ENCODE measurements at places on chromosomes 13 and 19.

- no peak for DNase-seq
These were observed 75.9 kb upstream of the SCEL start for GRCh38 chr13:77459592-77459991.

GRCh38 chr19:51128227-51128626 lies 3.5 kb downstream of the SIGLEC9 start:
- no peak for DNase-seq

DNA sequence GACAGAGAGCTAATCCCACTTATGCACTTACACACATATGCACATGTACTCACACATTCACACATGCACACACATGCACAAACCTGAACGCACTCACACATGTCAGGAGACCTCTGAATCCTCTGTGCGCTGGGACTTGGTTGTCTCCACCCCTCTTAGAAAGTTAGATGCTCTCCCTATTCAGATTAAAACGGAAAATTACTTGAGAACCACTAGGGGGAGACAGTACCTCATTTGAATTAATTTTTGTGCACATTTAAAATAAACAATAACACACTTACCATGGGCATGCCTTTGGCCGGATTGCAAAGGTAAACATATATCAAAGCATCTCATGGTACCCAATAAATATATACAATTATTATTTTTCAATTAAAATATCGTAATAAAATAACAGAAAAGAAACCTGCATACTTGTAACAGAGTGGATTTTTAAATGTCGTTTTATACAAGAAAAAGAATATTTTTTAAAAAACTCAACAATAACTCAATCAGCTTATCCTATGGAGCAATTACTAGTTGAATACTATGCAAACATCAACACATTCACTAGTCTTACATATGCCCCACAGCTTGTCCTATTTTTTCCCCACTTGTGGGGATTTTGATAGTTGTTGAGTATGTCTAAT lies 9.5 kb upstream of the LILRB4 start:
- no peak for DNase-seq

GRCh38 chr19:13163609-13164342 lies 13.6 kb downstream of the IER2 start:
- DNase-seq, result peak; percentile 29

GRCh38 chr13:47158593-47158992 lies 261.7 kb upstream of the HTR2A start:
- DNase-seq, result no peak

DNA sequence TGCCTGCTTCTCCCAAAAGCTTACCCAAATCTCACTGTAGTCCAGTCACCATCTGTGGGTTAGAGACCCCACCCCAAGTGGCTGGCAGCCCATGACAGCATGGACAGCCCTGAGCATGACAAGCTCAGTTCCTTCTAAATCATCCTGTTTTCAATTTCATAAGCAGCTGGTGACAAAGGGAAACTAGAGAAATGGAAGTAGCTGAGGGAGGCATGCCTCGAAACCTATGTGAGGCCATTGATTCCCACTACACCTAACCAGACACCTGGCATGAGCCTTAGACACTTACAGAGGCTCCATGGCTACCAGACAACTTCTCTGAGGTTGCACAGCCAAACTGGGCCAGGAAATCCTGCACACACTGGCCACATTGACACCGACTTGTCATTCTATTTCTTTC lies 56.2 kb downstream of the ABCC4 start:
- DNase-seq, result no peak

GRCh38 chr19:23222998-23223652 lies 27.1 kb downstream of the ZNF724 start:
- DNase-seq, result no peak

DNA sequence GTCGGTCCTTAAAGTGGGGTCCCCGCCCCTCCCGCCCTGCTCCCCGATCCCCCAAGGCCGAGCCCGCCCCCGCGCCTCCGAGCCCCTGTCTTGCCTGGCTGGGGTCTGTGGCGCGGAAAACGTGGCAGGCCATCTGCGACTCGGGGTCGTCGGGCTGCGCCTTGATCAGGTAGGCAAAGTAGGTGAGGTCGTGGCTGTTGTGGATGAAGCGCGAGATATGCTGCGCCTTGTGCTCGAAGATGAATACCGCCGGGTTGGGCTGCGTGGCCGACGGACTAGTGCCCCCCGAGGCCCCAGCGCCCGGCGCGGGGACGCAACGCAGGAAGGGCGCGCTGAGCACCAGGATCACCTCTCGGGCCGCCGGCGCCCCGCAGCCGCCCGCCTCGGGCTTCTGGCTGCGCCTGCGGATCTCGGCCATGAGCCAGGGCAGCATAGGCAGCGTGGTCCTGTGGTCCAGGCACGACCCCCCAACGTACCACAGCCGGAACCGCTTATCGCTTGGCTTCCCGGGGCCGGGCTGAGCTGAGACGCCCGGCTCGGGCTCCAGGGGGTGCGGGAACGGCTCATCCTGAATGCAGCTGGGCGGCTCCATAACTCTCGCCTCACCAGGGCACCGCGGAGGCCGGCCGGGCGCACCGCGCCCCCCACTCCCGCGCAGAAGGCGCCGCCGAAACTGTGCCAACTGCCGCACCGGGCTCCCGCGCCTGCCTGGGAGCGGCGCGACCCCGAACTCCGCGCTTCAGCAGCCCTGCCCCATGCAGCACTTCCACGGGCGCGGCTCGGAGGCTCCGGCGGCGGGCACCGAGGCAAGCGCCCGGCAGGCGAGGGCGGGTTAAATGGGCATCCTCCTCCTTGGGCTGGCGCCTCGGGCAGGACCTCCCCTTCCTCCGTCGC lies 546 bp downstream of the TBC1D4 start:
- DNase-seq, result peak; percentile 2

GRCh38 chr13:44221657-44222056 lies 152.0 kb upstream of the SERP2 start:
- no peak for DNase-seq

- no peak for DNase-seq
These were observed 107.9 kb downstream of the RGCC start for GRCh38 chr13:41565216-41565615.

- DNase-seq, result no peak
These were observed 83.8 kb downstream of the CRYL1 start for GRCh38 chr13:20441879-20442278.

- no peak for DNase-seq
These were observed 2.9 kb upstream of the CHAMP1 start for GRCh38 chr13:114311387-114311786.

GRCh38 chr19:3284759-3285646 lies 60.5 kb downstream of the CELF5 start:
- peak; percentile 70 for DNase-seq

- no peak for DNase-seq
These were observed 33.3 kb downstream of the TIMM13 start for GRCh38 chr19:2394054-2394441.

DNA sequence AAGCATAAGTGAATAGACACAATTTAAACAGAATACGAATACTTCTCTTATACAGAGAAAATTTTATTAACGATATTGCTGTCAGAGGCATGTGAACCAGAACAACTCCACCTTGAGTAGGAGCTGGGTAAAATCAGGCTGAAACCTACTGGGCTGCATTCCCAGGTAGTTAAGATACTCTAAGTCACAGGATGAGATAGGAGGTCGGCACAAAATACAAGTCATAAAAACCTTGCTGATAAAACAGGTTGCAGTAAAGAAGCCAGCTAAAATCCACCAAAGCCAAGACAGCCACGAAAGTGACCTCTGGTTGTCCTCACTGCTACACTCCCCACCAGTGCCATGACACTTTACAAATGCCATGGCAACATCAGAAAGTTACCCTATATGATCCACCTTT lies 49.2 kb upstream of the TRPC4 start:
- DNase-seq, result no peak

DNA sequence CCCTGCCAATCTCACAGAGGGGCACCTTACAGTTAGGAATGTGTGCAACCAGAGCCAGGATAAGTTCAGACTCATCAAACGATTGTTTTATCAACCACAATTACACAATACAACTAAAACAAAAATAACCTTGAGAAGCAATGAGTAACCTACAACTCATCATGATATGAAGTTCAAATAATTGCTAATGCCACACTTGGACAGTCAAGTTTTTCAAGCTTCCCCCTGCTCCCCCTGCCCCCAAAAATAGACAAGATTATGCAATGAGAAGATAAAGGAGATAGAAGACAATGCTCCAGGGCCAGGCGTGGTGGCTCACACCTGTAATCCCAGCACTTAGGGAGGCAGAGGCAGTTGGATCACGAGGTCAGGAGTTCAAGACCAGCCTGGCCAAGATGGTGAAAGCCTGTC lies 13.6 kb upstream of the KPNA3 start:
- DNase-seq, result no peak

DNA sequence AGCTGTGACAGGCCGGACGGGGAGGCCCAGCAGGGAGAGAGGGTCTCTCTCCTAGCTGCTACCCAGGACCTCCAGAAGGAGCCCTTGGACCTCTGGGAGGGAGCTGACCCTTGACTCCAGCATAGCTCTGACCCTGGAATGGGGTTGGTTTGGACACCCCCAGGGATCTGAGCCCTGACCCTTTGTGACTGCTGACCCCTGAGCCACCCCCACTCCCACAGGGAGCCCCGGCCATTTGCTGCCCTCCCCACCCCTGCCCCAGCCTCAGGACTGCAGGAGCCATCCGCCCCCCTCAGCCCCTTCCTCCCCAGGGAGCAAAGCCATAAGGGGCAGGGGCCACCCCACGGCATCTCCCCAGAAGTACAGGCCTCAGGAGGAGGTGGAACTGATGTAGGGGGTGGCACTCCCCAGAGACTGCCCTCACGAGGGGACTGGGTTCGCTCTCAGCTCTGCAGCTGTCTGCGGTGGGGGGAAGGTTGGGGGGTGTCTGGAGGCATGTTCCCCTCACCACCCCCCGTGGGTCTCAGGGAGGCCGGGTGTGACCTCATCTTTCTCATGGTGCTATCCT lies 7.0 kb downstream of the COX6B2 start:
- DNase-seq, result no peak

DNA sequence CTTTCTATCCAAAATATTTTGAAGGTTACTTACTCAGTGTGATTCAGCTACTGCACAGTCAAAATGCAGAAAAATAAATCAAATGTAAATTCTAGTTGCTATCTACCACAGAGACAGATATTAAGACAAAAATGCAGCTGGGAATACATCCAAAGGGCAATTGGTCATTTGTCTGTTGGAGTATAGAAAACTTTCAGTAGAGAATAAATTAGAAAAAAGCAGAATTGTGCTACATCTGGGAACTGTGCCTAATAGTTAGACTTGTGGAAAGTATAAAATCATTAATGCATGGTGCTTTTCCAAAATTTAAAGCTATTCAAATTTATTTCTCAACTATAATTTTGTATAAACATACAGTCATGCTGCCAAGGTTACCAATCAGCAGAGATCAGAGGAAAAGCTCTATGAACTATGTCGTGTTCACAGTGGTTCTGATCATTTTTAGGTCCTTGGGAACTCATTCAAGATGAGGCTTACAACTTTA lies 1635.8 kb downstream of the PCDH9 start:
- DNase-seq, result no peak

DNA sequence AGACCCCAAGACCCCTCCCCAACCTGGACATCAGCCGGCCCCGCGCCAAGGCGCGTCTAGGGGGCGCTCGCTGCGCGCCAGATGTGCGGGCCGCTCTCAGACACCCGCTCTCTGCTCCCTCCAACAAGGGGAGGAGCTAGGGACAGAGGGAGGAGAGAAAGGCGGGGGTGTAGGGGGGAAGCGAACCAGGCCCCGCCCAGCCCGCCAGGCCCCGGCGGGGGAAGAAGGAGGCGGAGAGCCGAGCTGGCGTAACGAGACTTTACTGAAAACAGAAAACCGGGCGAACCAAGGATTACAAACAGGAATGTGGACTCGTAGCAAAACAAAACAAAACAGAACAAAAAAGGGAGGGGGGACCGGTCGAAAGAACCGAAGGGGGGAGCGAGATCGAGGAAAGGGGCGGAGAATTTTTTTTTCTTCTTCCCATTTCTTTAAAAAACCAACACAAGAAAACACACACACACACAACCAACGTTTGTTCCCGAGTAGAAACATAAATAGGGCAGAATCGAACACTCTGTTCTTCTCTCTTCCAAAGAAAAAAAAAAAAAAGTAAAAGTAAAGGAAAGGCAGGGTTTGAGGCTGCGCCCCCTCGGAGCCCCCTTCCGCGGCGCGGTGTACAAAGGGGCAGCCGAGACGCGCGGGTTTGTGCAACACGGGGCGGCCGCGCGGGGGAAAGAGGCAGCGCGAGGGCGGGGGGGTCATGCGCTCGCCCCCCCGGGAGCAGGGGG lies 1.7 kb downstream of the JUND start:
- DNase-seq, result peak; percentile 91

DNA sequence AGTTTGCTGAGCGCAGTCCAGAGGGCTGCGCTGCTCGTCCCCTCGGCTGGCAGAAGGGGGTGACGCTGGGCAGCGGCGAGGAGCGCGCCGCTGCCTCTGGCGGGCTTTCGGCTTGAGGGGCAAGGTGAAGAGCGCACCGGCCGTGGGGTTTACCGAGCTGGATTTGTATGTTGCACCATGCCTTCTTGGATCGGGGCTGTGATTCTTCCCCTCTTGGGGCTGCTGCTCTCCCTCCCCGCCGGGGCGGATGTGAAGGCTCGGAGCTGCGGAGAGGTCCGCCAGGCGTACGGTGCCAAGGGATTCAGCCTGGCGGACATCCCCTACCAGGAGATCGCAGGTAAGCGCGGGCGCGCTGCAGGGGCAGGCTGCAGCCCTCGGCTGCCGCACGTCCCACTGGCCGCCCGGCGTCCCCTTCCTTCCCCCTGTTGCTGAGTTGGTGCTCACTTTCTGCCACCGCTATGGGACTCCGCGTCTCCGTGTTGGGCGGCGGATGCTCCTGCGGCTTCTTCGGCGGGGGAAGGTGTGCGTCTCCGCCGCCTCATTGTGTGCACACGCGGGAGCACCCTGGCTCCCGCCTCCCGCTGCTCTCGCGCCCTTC lies 772 bp downstream of the GPC6 start:
- DNase-seq, result no peak

DNA sequence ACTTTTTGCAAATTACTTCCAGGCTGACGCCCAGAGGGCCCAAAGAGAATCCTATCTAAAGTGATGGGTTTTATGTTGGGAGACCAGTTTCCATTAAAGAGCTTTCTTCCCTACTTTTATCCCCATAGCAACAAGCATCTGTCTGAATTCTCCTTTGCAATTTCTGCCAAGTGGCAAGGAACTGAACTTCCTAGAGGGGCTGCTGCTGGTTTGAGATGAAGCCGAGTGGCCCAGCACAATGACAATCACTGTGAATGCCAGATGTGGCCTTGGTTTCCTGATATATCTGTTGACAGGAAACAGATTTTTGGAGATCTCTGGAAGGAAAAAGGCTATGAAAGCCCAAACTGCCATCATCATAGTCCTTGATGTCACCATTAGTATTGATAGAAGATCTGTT lies 198.6 kb downstream of the OXGR1 start:
- no peak for DNase-seq

- no peak for DNase-seq
These were observed 977.0 kb upstream of the SLC10A2 start for GRCh38 chr13:104043184-104043583.

- DNase-seq, result no peak
These were observed 93.3 kb downstream of the PIBF1 start for GRCh38 chr13:72875233-72875632.

All from effector memory CD8-positive, alpha-beta T cell (primary cell).